ENCODE measurements at places on chromosomes 2 and 18. TPM values are rescaled to one million over a fixed set of nuclear protein-coding genes. Genes with fewer than 3 reads are reported as not detected.
A peak's percentile ranks its signal among the peaks of the same experiment; 100 is the strongest.

- peaks cover 3% of the 10 kb centered on the region for H3K36me3 ChIP-seq
- H3K4me3 ChIP-seq = no peak overlapping the region
- H3K4me1 ChIP-seq = peaks cover 12% of the 10 kb centered on the region
- no peak overlapping the region for H3K27ac ChIP-seq
- H3K27me3 ChIP-seq = no peaks in the 10 kb centered on the region
Observed at GRCh38 chr18:58714259-58714658, 43.0 kb downstream of the MALT1 start.

DNA sequence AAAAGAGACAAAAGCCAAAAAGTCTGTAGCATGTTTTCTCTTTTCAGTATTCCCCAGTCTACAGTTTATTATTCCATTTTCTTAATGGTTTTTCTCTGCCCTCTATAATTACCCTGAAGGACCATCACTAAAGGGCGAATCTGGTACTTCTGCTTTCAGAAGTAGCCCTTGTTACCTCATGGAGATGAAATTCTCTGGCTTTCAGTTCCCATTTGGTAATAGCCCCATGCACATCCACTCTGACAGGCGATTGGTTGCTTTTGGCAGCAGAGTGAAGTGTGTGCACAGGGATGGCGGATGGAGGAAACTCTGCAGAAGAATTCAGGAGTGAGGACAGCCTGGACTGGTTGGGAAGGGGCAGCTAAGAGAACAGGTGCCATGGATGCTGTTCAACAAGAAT lies 66.3 kb upstream of the NABP1 start:
- H3K27ac ChIP-seq = no peak overlapping the region
- no peak overlapping the region for H3K4me3 ChIP-seq
- DNase-seq = no peak
- no peaks in the 10 kb centered on the region for H3K4me1 ChIP-seq
- no peaks in the 10 kb centered on the region for H3K27me3 ChIP-seq
- H3K36me3 ChIP-seq = no peaks in the 10 kb centered on the region

DNA sequence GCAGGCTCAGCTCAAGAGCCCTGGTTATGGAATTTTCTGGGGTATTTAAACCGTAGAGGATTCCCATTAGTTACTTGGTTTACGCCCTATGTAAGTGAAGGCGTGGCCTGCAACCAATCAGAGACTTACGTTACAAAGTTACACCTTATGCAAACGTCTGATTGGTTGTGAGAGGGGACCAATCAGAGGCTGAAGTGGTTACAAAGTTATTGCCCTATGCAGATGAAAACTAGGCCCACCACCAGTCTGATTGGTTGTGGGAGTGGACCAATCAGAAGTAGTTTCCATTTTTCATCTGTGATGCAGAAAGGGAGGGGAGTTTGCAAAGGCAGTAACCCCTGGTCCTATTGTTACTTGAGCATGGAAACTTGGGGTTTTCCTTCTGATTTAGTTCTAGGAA lies 49.1 kb downstream of the DLGAP1 start:
- no peaks in the 10 kb centered on the region for H3K4me1 ChIP-seq
- no peaks in the 10 kb centered on the region for H3K36me3 ChIP-seq
- DNase-seq = no peak

DNA sequence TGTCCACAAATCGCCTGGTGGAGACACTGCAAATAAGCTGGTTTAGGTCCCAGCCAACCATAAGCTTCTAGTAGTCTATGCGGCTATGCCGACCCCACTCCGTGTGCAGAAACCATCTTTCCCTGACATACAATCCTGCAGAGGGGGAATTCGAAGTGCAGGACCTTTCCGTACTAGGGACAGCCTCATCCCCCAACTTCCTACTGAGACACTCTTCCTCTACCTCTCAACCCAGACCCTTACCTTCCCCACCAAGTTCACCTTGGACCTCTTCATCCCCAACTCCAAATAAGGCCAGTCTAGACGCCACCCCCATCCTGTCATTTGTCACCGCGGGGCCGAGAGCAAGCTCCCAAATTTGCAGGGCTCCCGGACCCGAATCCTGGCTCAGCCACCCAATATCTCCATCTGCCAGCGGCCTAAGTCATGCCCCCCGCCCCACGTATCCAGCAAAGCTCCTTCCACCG lies 496 bp downstream of the SUCLG1 start:
- peaks cover 4% of the 10 kb centered on the region for H3K27me3 ChIP-seq
- peak overlapping the region; percentile 100 for H3K4me3 ChIP-seq
- no peak for DNase-seq
- peak overlapping the region; percentile 92 for H3K27ac ChIP-seq
- H3K4me1 ChIP-seq = peaks cover 11% of the 10 kb centered on the region

DNA sequence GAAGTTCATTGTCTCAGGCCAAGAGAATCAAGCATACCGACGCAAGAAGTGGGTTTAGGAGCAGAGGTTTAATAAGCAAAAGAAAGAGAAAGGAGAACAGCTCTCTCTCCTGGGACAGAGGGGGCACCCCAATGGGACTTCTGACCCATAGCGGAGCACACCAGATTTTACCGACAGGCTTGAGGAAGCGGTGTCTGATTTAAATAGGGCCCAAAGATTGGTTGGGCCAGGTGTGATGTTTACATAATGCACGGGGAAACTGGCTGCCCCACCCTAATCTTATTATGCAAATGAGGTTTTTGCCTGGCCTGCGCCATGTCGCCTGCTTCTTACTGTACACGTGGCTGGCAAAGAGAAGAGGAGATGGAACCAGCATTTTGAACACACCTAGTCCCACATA lies 106.2 kb downstream of the MREG start:
- no peak overlapping the region for H3K27ac ChIP-seq
- peaks cover 7% of the 10 kb centered on the region for H3K27me3 ChIP-seq
- no peaks in the 10 kb centered on the region for H3K36me3 ChIP-seq
- H3K4me1 ChIP-seq = peaks cover 25% of the 10 kb centered on the region
- no peak for DNase-seq
- no peak overlapping the region for H3K4me3 ChIP-seq

- peaks cover 4% of the 10 kb centered on the region for H3K4me1 ChIP-seq
- no peaks in the 10 kb centered on the region for H3K36me3 ChIP-seq
- no peak overlapping the region for H3K4me3 ChIP-seq
- no peak for DNase-seq
- no peak overlapping the region for H3K27ac ChIP-seq
- no peaks in the 10 kb centered on the region for H3K27me3 ChIP-seq
Observed at GRCh38 chr18:13984080-13984479, 68.7 kb upstream of the MC2R start.

DNA sequence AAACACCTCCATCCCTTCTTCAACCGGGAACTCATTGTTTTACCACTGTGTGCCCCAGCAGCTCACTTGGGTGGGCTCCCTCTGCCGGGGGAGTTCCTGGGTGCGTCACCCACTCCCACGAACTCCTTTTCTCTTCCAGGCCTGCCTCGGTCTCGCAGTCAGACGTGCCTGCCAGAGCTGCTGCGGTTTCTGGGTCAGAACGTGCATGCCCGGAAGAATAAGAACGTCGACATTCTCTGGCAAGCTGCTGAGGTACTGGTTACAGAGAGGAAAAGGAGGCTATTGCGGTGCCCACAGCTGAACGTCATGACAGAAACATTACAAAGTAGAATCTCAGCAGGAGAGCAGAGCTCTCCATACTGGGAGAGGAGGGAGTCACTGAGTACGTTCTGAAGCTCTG lies 35.6 kb downstream of the COA5 start:
- DNase-seq = no peak
- H3K4me1 ChIP-seq = no peaks in the 10 kb centered on the region
- H3K36me3 ChIP-seq = peaks cover 43% of the 10 kb centered on the region
- no peak overlapping the region for H3K4me3 ChIP-seq

GRCh38 chr2:182625814-182626213 lies 90.2 kb upstream of the DNAJC10 start:
- DNase-seq = no peak
- H3K4me1 ChIP-seq = peaks cover 2% of the 10 kb centered on the region

- H3K27ac ChIP-seq = no peak overlapping the region
- no peak overlapping the region for H3K4me3 ChIP-seq
- peaks cover 16% of the 10 kb centered on the region for H3K27me3 ChIP-seq
- peaks cover 14% of the 10 kb centered on the region for H3K4me1 ChIP-seq
- H3K36me3 ChIP-seq = no peaks in the 10 kb centered on the region
- DNase-seq = no peak
Observed at GRCh38 chr2:231683292-231684235, 24.8 kb upstream of the PTMA start.

DNA sequence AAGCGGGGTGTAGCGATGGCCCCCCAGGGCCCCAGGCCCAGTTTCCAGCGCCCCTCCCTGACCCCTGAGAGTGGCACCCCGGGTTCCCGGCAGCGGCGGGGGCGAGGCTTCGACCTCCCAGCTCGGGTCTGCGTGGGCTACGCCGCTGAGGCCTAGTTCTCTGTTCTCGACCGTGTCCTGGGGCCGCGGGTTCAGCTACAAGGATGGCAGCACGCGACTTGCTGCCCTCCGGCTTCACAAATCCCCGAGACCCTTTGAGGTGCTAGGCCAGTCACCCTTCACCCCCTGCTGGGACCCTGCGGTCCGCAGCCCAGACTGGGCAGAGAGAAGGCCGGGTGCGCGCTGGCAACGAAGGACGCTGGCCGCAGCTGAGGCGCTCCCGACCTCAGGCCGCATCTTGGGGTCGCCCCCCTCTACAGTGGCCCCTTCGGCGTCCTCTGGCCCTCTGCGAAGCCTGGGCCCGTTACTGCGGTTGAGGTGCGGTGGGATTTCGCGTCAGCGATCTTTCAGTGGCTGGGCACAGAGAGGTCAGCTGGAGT lies 1.2 kb downstream of the OTX1 start:
- H3K36me3 ChIP-seq = peaks cover 8% of the 10 kb centered on the region
- peak overlapping the region; percentile 38 for H3K4me3 ChIP-seq
- no peak overlapping the region for H3K27ac ChIP-seq
- DNase-seq = peak; percentile 23

DNA sequence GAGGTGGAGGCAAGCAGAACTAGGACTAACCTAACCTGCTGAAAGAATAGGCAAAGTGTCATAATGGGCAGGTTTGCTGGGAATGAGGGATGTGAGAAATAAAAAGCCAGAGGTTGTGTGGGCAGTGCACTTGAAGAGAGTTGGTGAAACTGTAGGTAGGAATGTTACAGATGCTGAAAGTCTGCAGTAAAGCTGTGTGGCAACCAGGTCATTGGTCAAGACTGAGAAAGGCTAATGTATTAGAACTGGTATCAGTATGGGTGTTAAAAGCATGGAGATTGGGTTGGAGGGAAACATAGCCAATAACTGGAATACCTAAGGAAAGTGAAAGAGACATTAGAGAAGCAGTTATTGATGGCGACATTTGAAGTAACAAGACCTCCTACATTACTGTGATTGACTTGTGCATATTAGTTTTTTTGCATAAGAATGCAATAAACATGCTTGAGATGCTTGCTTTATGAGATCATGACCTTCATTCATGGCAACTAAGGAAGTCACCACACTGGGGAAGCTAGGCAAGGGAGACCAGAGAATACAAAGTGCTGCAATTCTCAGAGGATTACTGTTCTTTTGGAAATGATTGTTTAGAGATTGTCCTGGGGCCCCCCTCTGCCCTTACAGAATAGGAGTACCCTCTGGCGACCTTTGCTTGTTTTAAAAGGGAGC lies 11.8 kb downstream of the GULP1 start:
- H3K4me3 ChIP-seq = no peak overlapping the region
- peaks cover 20% of the 10 kb centered on the region for H3K4me1 ChIP-seq

DNA sequence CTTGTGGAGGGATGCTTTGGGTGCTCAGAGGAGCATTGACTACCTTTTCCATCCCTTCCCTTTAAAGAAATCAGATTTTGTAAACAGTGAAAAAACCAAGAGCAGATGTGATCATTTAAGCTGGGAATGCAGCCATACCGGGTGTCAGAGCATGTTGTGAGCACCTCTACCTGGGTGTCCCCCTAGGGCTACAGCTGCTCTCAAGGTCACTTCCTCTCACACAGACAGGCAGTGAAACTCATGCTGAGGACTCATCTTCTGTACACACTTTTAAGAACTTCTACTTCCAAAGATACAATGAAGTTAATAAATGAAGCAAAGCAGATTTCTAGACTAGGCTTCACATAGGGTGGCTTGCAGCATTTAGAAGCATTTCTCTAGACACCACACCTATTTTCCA lies 48.4 kb upstream of the FRZB start:
- H3K27me3 ChIP-seq = peaks cover 2% of the 10 kb centered on the region
- H3K4me3 ChIP-seq = peak overlapping the region; percentile 65
- peaks cover 55% of the 10 kb centered on the region for H3K36me3 ChIP-seq
- DNase-seq = no peak
- peaks cover 13% of the 10 kb centered on the region for H3K4me1 ChIP-seq
- H3K27ac ChIP-seq = no peak overlapping the region

GRCh38 chr18:12828116-12829051 lies 55.7 kb downstream of the PTPN2 start:
- H3K27ac ChIP-seq = no peak overlapping the region
- no peak for DNase-seq
- H3K27me3 ChIP-seq = no peaks in the 10 kb centered on the region
- H3K36me3 ChIP-seq = peaks cover 23% of the 10 kb centered on the region
- H3K4me3 ChIP-seq = peak overlapping the region; percentile 17
- no peaks in the 10 kb centered on the region for H3K4me1 ChIP-seq

GRCh38 chr18:48826806-48827205 lies 124.0 kb downstream of the SMAD7 start:
- H3K27ac ChIP-seq = peak overlapping the region; percentile 61
- no peak overlapping the region for H3K4me3 ChIP-seq

GRCh38 chr2:128552141-128552805 lies 233.6 kb upstream of the HS6ST1 start:
- peaks cover 2% of the 10 kb centered on the region for H3K4me1 ChIP-seq
- no peak overlapping the region for H3K4me3 ChIP-seq
- no peak for DNase-seq
- peaks cover 2% of the 10 kb centered on the region for H3K27me3 ChIP-seq

GRCh38 chr18:34976534-34976898 lies 64.7 kb upstream of the MAPRE2 start:
- peak overlapping the region; percentile 85 for H3K4me3 ChIP-seq
- no peak overlapping the region for H3K27ac ChIP-seq
- peaks cover 20% of the 10 kb centered on the region for H3K27me3 ChIP-seq
- peaks cover 18% of the 10 kb centered on the region for H3K4me1 ChIP-seq

- peaks cover 4% of the 10 kb centered on the region for H3K36me3 ChIP-seq
- DNase-seq = peak; percentile 27
- no peak overlapping the region for H3K27ac ChIP-seq
- peaks cover 20% of the 10 kb centered on the region for H3K4me1 ChIP-seq
- H3K4me3 ChIP-seq = no peak overlapping the region
- H3K27me3 ChIP-seq = peaks cover 2% of the 10 kb centered on the region
Observed at GRCh38 chr18:79517341-79517740, 121.6 kb downstream of the NFATC1 start.

DNA sequence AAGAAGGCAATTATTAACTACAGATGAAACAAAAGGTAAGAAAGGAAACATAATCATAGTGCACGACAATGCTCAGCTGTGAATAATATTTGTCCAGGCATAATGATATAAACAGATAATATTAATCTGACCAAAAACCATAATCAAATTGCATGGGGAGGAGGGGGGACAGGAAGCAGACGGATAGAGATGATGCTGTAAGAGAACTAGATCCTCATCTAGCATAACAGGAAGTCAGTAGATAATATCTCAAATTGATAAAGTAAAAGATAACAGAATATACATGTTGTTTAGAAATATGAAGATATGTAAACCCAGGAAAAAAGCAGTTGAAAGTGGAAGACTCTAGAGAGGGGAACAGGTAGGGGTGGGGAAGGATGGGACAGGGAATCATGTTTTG lies 84.9 kb upstream of the TGFA start:
- H3K36me3 ChIP-seq = no peaks in the 10 kb centered on the region
- no peak overlapping the region for H3K27ac ChIP-seq
- H3K27me3 ChIP-seq = peaks cover 5% of the 10 kb centered on the region
- H3K4me3 ChIP-seq = no peak overlapping the region
- H3K4me1 ChIP-seq = no peaks in the 10 kb centered on the region

The FAHD2B gene
- 14.6 TPM for total RNA-seq

The MERTK gene
- total RNA-seq = 12.3 TPM

The B3GNT7 gene
- 5.3 TPM for total RNA-seq

The GULP1 gene
- 22.8 TPM for total RNA-seq

The COLEC12 gene
- total RNA-seq = 157 TPM

The IL1R2 gene
- total RNA-seq = not detected

The MREG gene
- total RNA-seq = 26.1 TPM
